ENCODE measurements at places on chromosomes 7 and 10.

- no peak for DNase-seq
These were observed 23.5 kb downstream of the YKT6 start for GRCh38 chr7:44224080-44224973.

- DNase-seq = no peak
These were observed 30.4 kb downstream of the RAMP3 start for GRCh38 chr7:45187946-45188411.

DNA sequence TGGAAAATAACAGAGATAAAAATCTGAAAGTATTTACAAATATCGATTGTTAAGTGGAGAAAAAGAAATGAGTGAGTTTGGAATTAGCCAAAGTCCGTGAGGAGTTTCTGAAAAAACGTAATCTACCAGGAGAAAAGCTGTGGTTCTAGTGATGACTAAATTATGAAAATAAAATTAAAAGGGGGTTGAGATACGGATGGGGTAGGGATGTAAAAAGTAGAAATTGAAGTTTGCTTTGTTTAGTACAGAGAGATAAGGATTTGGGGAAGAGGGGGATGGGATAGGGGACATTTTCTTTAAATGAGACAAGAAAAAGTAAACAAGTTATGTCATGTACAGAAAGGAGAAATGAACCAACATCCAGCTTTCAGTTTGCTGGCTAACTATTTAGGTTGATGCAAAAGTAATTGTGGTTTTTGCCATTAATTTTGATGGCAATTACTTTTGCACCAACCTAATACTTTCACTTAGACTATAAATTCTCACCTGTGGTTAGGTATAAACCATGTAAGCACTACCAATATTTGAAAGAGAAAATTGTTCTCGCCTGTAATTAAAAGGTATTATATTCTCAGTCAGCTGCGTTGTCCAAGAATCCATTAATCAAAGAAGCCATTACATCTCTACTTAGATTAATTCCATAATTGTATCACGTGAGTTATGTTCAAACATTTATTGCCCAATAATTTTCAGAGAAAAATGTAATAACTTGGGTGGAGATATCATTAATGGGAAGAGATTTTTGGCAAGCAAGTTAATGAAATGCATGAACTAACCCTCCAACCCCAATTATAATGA lies 143.0 kb upstream of the NRP1 start:
- no peak for DNase-seq

GRCh38 chr7:9645756-9646155 lies 1212.3 kb downstream of the NXPH1 start:
- DNase-seq = no peak

DNA sequence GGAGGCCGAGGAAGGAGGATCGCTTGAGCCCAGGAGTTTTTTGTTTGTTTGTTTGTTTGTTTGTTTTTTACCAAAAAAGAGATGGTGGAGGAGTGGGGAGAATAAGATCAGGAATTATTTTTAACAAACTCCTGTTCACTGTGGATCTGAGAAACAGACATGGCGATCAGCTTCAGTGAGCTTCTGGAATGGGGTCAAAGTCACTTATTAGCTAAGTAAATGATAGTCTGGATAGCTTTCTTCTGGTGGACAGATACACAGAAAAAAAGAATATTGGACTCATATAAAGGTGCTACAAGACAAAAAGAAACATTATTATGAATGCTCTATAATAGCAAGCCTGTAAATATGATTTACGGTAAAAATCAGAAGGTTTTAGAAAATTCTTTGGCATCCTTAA lies 85.1 kb downstream of the POU6F2 start:
- no peak for DNase-seq

DNA sequence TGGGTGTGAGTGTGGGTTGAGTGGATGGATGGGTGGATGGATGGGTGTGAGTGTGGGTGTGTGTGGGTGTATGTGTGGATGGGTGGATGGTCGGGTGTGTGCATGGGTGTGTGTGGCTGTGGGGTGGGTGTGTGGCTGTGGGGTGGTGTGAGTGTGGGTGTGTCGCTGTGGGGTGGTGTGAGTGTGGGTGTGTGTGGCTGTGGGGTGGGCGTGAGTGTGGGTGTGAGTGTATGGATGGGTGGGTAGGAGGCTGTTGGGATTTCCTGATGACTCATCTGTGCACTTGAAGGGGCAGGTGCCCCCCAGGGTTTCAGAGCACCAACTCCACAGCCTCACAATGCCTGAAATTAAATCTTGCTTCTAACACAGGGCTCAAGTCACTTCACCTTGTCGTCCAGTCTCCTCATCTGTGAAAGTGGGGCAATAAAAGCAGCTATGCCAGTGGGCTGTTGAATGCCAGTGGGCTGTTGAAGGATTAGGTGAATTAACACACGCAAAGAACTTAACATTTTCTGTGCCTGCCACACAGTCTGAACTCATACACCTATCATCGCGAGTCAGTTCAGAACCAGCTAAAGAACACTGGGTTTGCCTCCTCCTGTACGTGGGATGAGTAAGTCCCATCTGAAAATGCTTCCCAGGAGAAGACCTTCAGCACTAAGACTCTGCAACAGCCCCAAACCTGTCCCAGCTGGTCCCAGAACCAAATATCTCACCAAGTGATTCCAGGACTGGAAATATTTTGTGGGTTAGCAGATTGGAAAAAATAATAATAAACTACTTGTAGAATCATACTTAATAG lies 32.0 kb downstream of the SFMBT2 start:
- no peak for DNase-seq

All from inflammatory macrophage (primary cell).